ENCODE measurements at places on chromosomes 2 and 18.

GRCh38 chr2:150168595-150169236 lies 318.8 kb downstream of the RND3 start:
- DNase-seq, result no peak

- DNase-seq, result no peak
Measured at GRCh38 chr18:22427822-22428549, 10.3 kb upstream of the CTAGE1 start.

DNA sequence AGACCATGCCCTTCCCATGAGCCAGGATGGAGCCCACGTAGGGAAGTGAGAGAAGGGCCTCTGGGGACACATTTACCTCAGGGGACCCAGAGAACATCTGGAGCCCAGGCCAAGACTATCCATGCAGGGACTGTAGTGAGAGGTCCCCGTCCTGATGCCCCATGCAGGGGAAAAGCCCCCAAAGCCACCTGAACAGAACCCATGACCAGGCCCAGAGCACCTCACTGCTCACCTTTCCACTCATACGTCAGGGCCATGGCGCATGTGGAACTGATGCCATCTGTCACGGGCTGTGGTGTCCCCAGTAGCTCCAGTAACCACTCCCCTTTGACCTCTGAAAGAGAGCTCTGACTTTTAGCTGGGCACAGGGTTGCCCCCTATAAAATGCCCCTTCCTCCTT lies 106.5 kb upstream of the TEX51 start:
- no peak for DNase-seq

GRCh38 chr2:217146956-217147355 lies 287.1 kb upstream of the TNP1 start:
- no peak for DNase-seq

DNA sequence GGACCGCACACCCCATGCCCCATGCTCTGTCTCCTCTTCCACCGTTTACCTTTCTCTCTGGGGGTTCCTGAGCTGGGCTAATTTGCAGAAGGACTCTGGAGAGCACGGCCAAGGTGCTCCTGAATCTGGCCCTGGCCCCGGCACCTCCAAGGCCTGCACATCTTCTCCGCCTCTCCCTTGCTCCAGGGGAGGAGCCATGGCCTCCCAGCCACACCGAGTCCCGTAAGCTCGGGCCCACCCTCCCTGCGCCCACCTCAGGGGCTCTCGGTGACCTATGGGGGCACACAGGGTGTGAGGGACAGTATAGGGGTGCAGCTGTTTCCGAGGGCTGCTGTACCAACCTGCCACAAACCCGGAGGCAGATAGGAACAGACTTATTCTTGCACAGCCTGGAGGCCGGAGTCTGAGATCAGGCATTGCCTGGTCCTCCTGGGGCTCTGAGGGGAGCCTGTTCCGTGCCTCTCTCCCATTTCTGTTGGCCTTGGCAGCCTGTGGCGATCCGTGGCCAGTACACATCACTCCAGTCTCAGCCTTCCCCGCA lies 127.3 kb upstream of the GPC1 start:
- DNase-seq, result no peak

DNA sequence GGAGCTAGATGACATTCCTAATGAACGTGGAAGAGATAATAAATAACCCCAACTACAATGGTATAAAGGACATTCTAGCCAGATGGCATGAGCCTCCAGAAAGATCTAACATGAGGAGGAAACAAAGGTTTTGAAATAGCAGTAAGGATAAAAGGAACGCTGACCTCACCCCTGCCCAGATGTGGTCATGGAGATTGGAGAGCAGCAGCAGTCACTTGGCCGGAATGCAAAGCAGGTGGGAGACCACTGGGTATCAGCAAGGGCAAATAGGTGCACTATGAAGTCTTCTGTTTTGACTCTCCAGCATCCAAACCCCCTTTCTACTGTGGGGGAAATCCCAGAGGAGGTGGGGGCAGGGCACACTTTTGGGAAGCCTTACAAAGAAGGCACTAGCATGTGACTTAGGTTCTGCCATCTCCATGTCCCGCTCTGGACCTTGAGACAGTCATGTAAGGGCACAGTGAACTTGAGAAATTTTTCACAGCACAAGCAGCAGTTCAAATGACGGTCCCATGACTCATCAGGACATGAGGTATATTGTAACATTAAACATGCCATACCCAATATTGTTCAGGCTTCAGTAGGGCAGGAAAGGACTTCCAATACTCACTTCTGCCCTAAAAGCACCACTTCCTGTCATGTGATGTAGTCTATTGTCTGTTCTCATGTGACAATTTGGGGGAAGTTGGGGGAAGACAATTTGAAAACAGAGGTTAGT lies 55.2 kb downstream of the METTL4 start:
- DNase-seq, result no peak

DNA sequence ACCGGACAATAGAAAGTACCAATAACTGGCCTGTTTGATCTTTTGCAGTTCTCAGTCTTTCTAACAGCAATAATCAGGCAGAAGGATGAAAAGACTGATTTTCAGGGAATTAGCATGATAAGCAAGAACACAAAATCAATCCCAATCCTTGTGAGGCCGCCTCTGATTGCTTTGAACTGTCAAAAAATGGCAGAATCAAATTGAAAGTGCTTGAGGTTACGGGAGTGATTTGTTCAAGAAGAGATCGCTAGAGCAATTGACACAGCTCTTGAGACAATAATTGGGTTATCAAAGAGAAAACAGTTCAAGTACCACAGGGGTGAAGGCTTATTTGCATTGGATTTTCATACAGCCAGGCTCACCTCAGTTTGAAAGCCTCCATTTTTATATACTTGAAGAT lies 663.4 kb downstream of the ARHGAP15 start:
- no peak for DNase-seq

DNA sequence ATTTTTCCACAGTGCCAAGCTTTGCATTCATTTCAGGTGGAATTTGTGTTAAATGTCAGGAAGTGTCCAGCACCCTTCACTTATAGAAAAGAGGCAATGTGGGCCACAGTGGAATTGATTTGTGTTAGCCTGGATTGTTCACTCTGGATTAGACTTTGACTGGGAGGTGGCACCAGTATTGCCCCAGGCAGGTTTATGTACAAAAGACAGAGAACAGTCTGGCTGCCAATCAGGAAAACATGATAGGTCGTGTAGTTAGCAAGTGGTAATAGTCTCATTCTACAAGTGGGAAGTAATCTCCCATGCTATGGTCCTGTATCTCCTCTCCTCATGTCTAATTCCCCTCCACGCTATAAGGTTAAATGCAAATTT lies 45.6 kb downstream of the RAB27B start:
- DNase-seq, result no peak

DNA sequence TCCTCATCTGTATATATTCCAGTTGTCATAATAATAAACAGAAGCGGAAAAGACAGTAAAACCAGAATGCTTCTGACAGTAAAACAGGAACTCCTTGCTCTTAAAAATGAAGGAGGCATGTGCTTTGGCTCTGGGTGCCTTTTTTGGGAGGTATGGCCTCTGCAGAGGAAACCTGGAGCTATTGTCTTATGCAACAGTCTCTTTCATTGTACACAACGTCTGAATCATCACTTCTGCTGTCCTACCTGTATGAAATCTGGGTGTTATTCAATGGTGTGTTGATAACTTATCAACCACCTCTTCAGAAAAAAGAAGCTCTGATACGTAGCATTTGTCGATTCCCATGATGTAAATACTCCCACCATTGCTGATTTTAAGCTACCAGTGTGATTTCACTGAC lies 64.8 kb downstream of the CDCA7 start:
- no peak for DNase-seq

DNA sequence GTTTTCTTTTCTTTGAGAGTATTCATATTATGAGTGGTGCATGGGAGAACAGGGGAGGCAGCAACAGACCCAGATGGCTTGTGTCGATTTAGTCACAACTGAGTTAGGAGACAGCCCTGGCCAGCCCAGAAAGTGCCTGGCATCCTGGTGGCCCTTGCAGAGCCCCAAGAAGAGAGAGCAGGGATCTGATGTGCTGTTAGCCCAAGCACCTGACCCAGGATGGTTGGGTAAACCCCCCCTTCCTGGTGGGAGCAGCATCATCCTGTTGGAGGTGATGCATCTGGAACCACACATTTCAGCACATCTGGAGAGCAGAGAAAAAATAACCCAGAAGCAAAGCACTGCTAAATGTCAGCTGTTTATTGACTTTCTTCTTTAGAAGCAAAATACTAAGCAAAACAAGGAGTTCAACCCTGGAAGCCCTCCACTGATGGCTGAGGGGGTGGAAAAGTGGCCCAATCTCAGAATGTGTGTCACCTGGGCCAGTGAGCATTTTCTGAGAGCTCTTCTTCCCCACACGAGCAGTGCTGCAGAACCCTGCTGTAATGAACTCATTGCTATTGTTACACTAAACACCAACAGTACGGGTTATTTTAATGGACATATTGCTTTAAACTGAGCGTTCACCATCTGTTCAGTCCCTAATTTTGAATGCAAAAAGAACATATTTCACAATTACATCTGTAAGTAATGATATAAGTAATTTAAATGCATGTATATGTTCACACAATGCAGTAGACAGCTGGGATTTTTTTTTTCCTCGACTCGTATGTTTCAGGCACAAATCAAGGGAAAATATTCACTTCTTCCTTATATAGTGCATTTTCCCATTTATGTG lies 100.6 kb upstream of the SMIM21 start:
- DNase-seq, result peak; percentile 49

DNA sequence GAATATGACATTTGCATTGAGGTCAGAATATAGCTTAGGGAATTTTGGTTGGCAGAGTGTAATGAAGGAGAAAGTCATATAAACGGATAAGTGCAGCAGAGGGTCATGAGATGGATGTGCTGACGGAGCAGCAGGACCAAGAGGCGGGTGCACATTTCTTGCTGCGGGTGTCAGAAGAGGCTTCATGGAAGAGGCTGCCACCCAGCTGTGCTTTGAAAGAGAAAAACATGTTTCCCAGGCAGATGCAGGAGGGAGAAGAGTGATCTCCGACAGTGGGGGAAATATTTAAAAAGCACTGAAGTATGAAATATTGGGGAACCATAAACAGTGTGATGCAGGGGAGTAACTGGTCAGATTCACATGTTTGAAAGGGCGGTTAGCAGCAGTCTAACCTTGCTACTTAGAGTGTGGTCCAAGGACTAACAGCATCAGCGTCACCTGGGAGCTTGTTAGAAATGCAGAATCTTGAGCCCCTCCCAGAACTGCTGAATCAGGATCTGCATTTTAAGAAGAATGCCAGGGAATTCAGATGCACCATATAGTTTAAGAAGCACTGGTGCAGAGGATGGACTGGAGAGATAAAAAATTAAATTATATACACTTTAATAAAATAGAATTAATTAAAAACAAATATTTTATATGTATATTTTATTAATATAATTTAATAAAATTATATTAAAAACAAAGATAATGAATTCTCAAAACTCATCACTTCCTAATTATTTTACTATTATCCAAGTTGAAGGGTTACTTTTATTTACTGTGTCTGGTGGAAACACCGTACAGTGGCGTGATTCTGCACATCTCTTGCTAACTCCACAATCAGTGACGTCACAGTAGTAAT lies 36.1 kb upstream of the SCYGR1 start:
- no peak for DNase-seq

GRCh38 chr2:195782156-195782555 lies 125.1 kb downstream of the SLC39A10 start:
- DNase-seq, result no peak

DNA sequence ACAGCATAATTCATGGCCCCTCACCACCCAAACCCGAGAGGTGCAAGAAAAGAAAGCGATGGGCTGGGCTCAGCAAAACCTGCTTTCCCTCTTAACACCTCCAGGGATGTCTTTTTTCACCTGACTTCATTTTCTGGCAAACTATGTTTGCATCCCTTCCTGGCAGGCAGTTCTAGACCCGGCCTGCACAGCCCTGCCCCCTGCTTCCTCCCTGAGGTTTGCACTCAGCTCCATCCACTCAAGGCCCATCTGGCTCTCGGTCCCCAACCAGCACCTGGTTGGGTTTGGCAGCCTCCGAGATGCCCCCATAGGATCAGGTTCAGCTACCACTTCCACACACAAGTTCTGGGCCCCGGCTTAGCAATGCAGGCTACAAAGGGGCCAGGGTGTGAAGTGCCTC lies 185.7 kb downstream of the SMAD7 start:
- no peak for DNase-seq

DNA sequence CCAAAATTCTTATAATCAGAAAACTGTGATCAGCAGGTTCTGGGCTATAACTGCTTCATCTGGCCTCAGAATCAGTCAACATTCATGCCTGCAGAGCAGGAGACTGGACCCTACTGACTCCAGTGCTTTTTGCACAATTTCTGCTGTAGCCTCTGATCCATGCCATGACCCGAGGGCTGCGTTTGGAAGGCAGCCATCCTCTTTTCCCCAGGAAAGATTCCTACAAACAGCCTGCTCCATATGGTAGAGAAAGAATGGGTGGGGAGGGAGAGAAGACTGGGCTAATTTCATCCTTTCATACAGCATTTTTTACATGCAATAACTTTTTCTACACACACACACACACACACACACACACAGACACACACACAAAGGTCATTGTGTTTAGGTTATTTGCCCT lies 133.0 kb upstream of the MMADHC start:
- DNase-seq, result peak; percentile 10

- no peak for DNase-seq
Measured at GRCh38 chr2:101405351-101405899, 18.1 kb upstream of the CREG2 start.
